ENCODE measurements at places on chromosomes 1 and 21.

GRCh38 chr1:30400507-30400906 lies 322.9 kb downstream of the MATN1 start:
- no peak for DNase-seq

DNA sequence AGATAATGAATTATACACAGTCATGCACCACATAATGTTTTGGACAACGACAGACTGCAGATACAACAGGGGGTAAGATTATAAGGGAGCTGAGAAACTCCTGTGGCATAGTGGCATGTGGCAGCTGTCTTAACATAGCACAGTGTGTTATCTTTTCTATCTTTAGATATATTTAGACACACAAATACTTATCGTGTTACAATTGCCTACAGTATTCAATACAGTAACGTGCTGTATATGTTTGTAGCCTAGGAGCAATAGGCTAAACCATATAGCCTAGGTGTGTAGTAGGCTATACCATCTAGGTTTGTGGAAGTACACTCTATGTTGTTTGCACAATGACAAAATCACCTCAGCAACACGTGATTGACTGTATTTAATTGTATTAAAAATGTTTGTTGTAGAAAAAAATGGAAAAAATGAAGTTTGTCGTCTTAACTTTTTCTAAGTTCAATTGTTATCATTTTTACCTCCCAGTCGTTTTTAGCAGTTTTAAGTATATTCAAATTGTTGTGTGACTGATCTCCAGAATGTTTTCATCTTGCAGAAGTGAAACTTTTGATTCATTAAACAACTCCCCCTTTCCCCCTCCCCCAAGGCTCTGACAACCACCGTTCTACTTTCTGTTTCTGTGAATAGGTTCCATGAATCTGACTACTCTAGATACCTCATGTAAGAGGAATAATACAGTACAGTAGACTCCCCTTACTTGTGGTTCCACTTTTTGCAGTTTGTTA lies 351.0 kb upstream of the B3GALT2 start:
- DNase-seq, result peak; percentile 18

DNA sequence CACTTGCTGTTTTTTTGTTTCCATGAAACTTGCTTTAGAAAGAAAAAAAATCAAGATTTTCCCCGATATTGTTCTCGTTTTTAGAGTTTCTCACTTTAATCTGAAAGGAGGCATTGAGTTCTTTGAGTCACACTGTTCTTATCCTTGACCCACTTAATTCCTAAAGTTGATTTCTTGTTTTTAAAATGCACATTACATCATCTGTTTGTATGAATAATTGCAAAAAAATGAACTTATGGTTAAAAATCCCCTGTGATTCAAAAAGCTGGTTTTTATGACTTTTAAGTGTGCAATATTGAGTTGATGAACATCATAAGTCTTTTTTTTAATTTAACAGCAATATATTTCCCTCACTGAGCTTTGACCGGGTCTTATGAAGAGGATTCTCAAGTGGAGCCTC lies 131.6 kb downstream of the SNX7 start:
- no peak for DNase-seq

- DNase-seq, result peak; percentile 34
Measured at GRCh38 chr1:67559222-67559700, 125.7 kb upstream of the GADD45A start.

Measured in Calu3 (cell line).